ENCODE measurements at places on chromosomes 2 and 18.

GRCh38 chr2:189379287-189379630, 62.0 kb upstream of the WDR75 start:
- no peak for DNase-seq

DNA sequence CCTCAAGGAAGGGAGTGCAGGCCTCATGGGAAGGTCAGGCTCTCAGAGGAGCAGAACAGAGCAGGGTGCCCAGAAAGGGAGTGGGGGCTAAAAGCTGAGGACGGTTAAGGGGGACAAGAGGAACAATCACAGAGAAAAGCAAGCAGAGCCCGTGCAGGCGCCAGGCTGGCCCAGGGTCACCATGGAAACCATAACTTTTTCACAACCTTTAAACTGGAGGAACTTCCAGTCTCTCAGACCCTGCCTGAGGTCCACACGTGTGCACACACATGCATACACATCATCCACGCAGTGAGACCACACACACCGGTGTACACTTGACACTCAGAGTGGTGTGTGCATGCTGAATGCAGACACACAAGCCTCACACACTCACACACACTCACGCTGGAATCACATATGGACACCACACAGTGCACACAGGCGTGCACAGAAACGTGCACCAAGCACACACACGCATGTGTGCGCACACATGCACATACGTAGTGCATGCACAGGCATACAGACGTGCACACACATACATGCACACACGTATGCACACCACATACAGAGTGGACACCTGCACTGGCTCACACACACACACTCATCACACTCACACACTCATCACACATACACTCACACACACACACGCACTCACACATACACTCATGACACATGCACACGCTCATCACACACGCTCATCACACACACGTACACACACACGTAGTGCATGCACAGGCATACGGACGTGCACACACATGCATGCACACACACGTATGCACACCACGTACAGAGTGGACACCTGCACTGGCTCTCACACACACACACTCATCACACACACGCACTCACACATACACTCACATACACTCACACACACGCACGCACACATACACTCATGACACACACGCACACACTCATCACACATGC, 37.2 kb upstream of the SNED1 start:
- peak; percentile 70 for DNase-seq

DNA sequence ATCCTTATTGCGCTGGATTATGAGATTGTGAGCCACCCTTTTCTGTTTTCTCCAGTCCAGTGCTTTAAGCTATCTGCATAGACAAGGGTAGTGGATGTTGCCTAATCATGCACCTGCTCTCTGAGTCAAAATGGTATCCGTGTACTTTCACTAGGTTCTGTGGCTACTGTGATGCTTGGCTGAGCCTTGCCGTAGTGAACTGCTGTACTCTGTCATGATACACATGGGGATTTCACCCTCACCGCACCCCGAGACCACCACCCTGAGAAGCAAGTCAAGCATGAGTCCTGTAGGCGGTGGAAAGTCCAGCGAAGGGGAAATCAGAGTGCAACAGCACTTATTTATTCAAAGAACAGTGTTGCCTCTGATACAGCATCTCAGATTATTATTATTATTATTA, 55.0 kb downstream of the ARHGAP25 start:
- no peak for DNase-seq

- DNase-seq: no peak
Measured at GRCh38 chr18:66867653-66868052, 263.8 kb upstream of the CDH19 start.

GRCh38 chr2:197944416-197945096, 140.2 kb downstream of the PLCL1 start:
- DNase-seq: no peak

GRCh38 chr2:231059756-231060155, 3.1 kb downstream of the PSMD1 start:
- DNase-seq: no peak

GRCh38 chr18:66046032-66046602, 295.3 kb downstream of the CDH7 start:
- no peak for DNase-seq

DNA sequence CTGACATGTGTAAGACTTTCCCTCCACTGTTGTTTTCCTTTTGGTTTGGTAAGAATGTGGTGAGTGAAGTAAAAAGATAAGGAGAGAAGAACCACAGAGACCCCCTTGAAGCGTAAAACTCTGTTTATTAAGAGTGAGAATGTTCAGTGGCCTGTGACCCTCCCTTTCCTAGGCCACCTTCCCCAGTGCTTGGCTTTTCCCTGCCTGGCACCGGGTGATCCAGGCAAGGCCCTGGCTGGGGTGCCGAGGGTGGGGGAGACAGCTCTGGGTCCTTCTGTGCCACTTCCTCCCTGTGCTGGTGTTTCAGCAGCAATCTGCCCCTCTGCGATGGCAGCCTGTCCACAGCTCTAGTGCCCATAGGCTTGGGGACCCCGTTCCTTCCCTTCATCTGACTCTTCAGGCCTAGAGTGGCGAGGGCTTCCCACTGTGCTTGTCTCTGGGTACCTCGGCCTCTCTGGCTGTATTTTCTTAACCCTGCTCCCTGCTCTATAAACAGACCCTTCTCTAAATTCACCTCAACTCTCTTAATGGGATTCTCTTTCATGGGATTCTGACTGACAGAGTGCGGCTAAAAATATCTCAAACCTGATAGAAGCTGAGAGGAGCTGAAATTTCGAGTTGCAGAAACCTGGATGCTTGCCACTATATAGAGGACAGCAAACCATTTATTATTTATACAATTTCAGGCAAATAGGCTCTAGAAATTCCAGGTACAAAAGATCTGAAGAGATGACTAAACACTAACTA, 461.0 kb downstream of the DLGAP1 start:
- DNase-seq: no peak

GRCh38 chr2:16057661-16058060, 117.3 kb downstream of the MYCN start:
- DNase-seq: no peak

- DNase-seq: no peak
Measured at GRCh38 chr2:158969715-158970240, 1.3 kb downstream of the TANC1 start.

DNA sequence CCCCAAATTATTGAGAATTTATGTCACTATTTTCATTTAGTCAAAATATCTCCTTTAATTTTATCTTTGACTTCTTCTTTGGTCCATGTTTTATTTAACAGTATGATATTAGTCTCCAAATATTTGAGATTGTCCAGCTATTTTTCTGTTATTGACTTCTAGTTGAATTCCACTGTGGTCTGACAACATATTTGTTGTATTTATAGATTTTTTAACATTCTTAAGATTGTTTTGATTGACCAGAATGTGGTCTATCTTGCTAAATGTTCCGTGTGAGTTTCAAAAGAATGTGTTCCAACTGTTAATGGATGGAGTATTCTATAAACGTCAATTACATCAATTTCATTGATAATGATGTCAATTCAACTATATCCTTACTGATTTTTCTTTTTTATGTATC, 1452.1 kb downstream of the SUCLG1 start:
- no peak for DNase-seq

GRCh38 chr2:180122874-180123273, 115.8 kb upstream of the CWC22 start:
- no peak for DNase-seq

- no peak for DNase-seq
Measured at GRCh38 chr2:54079331-54079730, 36.1 kb upstream of the ACYP2 start.

DNA sequence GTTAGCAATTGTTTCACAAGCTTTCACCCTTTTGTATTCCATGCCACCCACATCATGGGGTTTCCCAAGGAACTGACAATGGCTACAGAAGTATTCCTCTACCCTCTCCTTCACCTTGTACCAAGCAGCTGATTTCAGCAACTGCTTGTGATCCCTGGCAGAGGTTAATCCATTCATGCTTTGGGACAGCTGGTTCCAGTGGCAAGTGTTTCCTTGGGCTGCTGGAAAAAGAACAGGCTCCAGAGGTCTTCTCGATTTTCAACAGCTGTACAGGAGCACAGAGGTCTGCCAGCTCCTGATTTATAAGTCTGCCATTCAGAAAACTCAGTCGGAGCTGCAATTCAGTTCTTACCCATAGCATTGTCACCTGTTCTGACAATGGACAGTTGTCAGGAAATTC, 239.2 kb upstream of the CWC22 start:
- DNase-seq: no peak

DNA sequence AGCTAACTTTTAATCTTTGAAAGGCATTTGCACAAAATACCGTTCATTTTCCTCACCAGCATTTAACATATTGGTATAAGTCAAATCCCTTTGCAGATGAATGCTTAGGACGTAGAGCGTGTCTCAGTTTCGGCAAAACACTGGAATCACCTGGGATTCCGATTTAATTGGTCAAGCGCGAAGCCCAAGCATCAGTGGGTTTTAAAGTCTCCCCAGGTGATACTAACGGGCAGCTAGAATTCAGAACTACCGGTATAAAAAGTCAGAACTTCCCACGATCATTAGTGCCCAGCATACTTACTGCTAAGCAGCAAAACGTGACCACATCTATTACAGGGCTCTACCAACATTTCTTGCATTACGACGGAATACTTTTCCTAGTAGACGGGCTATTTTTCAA, 24.6 kb downstream of the ALPK2 start:
- no peak for DNase-seq

- DNase-seq: no peak
Measured at GRCh38 chr18:43650426-43650825, 373.1 kb upstream of the SYT4 start.

DNA sequence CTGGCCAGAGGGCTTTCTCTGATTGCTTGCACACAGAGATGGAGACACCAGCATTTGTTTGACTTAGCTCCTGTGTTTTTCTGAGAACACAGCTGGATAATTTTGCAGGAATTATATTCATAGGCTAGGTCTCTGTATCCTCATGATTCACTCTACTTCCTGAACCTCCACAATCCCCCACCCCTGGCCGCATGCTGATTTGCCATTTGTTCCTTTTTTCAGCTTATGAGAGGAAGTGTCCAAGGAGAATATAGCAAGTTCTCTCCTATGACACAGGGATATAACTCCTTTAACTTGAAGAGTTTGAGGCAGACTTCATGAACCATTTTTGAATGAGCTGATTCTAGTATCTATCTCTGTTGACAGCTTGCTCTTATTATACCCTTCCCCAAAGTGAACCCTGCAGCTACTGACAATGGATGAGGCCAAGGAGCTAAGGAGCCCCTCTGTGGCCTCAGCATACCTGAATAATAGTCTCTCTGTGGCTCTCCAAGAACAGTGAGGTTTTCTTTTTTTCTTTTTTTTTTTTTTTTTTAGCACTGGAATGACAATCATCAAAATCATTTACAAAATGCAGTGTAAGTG, 15.4 kb downstream of the CAVIN2 start:
- no peak for DNase-seq

DNA sequence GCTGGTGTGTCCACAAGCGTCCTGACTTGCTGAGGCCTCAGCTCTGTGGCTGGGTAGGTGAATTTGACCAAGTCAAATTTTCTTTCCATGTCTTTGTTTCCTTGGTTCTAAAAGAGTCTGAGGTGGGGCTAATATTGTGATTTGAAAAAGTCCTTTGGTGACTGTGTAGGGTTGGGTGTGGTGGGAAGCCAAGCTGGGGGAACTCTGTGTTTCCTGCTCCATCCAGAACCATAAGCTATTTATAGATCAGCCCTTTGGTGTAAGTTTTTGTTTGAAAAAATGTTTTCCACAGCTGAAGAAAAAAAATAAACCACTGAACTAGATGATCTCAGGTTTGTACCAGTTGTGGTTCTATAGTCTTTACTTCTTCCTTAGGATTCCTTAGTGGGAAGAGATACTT, 462.7 kb downstream of the TGIF1 start:
- no peak for DNase-seq

All from type B pancreatic cell (in vitro differentiated cells).